GM13977 (cell line): ENCODE measurements at places on chromosomes 4 and X.

- peak; percentile 67 for DNase-seq
These were observed at the start of gene HPSE for GRCh38 chr4:83334425-83335241. Gene HPSE, minus strand, starts transcription at chr4:83334848. Its CDS starts 66 bp downstream, at chr4:83334782.

DNA sequence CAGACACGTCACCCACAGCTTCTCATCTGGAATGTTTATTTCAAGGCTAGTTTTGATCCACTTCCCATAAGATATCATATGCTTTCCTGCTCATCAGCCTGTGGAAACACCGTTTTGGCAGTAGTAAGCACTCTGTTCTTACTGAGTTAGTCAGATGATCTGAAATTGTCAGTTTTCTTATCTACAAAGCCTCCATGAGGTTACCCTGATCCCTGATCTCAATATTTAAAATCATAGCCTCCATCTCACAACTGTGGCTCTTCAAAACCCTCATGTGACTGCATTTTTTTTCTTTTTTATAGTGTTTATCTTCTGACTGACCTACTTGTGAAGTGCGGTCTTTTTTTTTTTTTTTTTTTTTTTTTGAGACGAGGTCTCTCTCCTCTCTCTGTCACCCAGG is 22.7 kb downstream of the BST1 start:
- no peak for DNase-seq

DNA sequence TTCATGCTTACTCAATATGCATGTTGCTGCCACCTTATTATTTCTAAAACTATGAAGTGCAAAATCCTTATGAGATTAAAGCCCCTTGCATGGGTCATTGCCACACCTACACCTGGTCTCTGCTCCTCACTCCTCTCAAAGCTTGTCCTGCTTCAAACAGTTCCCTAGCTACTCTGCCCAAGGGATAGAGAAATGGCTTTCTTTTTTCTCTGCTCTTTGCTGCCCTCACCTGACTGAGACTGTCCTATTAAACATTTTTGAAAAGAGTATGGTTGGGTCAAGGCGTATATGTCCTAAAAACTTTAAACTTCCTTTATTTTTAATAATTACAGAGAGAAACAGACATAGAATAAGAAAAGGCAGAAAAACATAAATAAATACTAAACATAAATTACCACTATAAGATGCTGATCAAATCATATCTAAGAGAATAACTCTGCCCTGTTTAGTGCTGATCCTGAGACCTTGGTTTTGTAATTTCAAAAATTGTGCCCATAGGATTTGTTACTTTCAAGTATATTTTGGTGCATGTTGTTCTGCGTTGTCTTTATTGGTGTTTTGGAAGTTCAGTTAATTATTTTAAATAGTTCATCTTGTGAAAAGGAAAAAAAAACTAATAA is 704.9 kb upstream of the PABPC4L start:
- no peak for DNase-seq

DNA sequence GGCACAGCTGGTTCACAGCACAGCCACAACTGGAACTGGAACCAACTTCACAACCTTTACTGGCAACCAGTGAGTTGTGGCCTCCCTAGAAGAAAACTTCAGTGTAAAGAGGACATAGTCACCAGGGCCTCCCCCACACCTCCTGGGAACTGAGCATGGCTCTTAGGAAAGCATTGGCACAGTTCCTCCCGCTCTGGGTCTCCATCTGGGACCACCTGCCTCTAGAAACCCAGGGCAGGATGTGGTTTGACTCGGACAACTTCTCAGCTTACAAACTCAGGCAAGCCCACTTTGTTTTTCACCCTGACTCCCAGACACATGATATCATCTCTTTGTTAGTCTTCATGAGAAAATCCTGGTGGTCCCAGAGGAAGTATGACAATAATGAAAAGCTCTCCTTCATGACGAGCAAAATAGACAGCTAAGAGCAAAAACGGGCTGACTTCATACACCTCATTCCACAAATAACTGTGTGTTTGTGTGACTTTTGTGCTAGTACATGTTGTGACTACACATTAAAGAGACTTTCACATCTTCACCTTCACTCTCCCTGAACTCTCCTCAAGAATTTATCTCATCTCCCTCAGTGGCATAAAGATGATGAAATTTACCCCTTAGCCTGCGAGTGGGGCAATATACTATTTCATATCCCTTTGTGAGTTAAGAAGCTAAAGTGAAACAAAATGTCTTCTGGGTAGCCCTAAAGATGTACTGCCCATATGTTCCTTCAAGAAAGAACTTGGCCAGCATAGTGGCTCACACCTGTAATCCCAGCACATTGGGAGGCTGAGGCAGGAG is 75.4 kb downstream of the SH3KBP1 start:
- DNase-seq = no peak

DNA sequence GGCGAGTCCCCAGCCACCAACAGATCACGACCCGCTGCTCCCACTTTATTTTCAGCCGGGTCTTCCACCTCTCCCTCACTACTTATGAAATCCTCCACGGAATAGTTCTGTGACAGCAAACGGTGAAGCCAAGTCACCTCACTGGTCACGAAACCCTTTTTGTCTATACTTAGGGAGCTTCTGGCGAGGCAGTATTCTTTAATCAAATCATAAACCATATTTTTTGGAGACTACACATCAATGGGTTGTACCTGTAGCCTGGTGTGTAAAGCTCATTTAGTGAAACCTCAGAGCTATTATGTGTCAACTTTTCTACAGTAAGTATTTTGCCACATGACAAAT is 809 bp upstream of the H2AZ1 start:
- no peak for DNase-seq

DNA sequence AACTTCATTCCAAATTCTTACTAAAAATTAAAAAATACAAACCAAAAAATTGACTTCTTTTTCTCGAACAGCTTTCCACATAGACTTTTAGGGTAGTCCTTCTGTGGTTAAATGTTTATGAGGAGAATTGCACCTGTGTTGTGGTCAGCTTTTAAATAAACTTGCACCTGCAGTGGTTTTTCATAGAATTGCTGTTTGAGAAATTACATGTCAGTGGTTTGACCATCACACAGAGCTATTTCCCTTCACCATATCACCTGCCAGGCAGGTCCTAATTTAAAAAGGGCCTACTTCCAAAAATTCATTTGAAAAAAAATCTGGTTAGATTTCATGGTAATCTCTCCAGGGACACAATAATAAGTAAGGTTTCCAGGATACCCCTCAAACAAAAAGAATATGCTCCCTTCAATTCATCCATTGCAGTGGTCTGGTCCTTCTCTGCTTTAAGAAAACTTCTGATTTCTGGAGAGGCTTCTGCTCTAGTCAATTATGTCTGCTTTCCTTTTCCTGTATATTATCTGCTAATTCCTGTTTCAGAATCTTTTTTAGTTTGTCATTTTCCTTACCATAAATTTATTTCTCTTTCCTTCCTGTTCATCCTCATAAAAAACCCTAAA is 9.8 kb upstream of the UTP3 start:
- peak; percentile 22 for DNase-seq

GRCh38 chr4:29711226-29711625 is 1008.9 kb upstream of the PCDH7 start:
- DNase-seq = no peak

DNA sequence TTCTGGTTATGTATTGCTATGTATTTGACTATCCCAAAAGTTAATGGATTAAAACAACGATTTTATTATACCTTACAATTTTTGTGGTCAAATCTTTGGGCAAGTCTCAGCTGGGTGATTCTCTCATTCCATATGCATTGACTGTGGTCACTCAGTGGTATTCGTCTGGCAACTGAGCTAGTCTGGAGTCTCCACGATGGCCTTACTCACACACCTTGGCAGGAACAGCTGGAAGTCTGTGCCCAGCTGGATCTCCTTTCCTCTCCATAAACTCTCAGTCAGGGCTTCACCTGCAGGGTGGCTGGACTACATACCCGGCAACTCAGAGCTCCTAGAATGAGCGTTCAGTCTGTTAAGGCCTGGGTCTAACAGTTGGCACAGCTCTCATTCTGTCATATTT is 141.1 kb upstream of the WDFY3 start:
- no peak for DNase-seq
